ENCODE measurements at places on chromosomes 3 and 15.

DNA sequence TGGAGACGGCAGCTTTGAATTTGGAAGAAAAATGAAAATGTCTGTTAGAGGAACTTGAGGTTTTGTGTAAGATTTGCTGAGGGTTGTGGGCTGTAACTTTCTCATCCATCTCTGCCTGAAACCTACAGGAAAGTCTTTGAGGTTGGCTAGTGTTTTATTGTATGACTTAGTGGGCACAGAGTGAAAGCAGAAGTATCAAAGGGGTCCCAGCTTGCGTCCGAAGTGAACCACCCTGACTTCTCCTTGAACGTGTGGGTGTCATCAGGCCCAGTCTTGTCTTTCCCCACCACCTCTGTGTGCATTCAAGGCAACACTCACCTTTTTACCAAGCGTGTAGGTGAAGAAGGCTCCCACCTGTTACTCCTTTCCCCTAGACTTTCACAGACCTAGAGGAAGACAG lies 682.1 kb upstream of the CFAP20DC start:
- no peak for DNase-seq

- no peak for DNase-seq
Observed at GRCh38 chr15:99224372-99225214, 24.8 kb downstream of the TTC23 start.

GRCh38 chr15:71066983-71067382 lies 48.3 kb upstream of the THSD4 start:
- DNase-seq: no peak

DNA sequence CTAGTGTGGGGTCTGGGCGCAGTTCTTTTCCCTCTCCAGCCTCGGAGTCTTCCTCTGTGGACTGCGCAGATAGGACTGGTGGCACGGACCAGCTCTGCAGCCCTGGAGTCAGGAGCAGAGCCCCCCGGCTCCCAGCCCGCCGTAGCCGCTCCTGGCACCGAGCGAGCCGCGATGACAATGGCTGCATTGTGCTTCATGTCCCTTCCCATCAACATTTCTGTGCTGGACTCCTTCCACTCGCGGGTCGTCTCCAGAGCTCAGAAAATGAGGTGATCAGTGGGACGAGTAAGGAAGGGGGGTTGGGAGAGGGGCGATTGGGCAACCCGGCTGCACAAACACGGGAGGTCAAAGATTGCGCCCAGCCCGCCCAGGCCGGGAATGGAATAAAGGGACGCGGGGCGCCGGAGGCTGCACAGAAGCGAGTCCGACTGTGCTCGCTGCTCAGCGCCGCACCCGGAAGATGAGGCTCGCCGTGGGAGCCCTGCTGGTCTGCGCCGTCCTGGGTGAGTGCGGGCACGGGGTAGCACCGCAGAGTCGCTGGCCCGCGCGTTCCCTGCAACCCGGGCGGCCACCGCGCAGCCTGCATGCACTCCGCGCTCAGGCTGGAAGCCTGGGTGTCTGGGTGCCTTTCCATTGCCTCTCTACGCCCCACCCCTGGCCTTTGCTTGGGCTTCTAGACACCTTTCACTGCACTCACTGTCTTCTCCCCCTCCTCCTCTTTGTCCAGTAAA lies at the start of gene TF:
Gene TF, plus strand, starts transcription at position 413 of the 731 bp plus-strand sequence. Its CDS starts 48 bp downstream, at position 461.
- DNase-seq: no peak

DNA sequence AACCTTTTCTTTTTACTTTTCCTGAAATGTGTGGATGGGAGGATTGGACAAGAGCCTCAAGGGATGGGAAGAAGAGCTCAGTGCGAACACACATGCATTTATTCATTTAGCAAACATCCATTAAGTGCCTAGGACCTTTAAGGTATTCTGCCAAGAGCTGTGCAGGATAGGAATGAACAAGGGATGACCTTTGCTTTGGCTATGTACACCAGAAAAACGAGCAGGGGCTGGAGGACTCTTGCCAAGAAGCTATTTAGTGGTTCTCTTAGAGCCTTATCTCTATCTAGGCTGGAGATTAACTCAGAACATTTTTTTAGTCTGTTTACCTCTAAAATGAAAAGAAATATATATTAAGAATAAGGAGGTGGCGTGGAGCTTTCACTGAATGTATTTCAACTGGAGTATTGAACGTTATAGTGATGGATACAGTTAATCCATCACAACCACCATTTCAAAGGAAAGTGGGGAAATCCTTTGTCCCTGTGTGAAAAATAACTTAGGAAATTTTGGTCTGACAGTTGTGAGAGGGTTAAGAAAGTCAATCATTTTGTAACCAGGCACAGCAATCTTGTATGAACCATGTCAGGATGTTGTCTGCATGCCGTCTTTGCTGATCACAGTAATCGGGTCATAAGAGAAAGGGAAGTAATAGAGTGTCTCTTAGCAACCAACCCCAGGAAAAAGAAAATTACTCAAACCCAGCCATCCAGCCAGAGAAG lies 279.0 kb downstream of the LPP start:
- no peak for DNase-seq

DNA sequence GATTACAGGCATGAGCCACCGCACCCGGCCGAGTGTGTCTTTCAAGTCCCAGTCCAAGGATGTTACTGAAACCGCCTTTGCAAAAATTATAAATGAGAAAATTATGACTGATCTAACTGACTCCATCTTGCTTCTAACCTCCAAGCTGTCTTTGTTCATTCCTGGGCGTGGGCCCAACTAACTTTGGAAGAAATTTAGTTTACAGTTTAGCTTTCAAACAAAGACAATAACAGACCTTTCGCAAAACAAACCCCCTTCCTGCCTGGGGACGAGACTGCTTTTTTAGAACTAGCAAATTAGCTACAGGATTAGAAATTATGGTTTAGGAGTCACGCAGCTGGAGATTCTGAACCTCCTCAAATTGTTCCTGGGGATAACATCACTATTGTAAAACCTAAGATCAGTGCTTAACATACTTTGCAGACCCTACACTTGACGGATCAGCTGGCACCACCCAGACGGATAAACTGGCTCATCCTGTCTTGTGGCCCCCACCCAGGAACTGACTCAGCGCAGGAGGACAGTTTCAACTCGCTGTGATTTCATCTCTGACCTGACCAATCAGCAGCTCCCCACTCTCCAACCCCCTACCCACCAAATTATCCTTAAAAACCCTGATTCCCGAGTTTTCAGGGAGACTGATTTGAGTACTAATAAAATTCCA lies 23.8 kb downstream of the NANOGP8 start:
- DNase-seq: no peak

DNA sequence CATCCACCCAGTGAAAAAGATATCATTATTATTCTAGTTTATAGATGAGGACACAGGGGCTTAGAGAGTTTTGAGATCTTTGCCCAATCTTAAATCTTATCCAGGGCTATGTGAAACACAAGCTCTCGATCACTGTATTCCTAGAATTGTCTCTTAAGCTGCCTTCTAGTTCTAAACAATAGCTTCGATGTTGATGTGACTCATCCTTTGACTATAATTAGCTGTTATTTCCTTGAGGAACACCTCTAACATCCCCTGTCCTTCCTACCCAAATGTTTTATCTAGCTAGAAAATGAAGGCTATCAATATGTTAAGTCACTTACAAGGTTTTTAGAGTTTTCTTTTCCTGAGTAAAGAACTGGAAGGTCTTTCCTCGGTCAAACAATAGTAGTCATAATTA lies 83.1 kb upstream of the STAC start:
- DNase-seq: no peak

DNA sequence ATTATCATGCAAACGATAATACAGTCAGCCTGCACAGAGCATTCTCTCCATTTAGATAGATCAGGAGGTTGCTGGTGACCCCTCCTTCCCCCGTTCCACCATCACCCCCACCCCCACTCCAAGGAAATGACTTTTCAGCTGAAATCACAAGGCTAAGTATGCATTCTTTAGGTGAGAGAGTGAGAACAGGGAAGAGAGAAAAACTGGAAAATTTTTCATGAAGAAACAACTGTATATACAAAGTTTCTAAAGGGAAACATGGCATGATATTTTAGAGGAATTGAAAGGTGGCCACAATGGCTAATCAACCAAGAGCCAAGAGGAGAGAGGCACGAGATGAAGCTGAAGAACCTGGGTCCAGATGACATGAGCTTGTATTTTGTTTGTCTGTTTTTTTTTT lies 22.2 kb downstream of the BCL2A1 start:
- no peak for DNase-seq

- DNase-seq: no peak
Observed at GRCh38 chr3:50314342-50314741, 8.2 kb downstream of the HYAL2 start.

DNA sequence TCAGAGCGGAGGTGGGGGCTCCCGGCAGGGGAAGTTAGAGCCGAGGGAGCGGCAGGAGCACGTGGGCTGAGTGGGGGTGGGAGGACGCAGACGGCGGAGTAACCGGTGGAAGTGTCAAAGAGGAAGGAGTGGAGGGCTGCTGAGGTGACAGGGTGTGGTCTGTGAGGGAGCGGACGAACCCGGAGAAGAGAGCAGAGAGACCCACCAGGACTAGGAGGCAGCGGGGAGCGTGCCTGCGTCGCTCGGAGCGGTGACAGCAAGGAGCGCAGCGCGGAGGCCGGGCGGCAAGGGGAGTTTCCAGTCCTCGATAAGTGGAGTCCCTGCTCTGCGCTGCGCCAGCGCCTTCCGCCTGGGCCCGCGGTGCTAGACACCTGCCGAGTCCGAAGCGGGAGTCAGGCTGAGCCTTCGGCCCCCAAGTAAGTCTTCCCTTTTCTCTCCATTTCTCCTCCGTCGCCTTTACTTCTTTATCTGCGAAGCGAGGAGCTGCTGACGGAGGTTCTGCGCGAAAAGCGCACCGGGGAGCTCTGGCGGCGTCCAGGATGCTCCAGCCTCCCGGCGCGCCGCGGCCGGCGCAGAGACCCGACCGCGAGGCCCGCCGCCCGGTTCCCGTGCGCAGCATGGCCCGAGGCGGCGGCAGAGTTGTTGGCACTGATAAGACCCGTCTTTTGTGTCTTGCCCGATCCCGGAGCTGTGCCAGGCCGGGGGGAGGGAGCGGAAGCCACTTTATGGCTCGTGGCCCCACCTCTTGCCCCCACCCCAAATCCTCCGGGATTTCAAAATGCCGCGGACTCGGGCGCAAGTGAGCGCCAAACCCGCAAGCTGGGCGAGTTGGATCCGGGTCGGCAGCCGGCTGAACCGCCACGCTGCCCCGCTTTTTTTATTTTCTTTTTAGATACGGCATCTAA lies 533.0 kb upstream of the SEMA6D start:
- DNase-seq: peak; percentile 26

- no peak for DNase-seq
Observed at GRCh38 chr3:24416224-24416623, 78.4 kb downstream of the THRB start.

DNA sequence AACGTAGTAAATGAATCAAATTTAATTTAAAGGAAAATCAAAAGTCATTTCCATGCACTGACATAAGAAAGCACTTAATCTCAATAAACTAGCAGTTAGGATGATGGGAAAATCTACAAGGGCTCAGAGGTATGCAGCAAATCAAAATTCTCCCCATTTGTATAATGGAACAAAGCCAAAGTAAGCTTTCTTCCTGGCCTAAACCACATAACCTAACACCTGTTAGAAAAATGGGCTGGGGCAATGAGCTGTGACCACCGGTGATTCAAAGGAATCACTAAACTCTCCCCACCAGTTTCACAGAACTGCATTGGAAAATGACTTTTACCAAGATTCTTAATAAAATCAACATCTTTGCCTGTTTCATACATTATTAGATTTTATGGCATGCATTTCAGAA lies 1024.3 kb downstream of the FHIT start:
- no peak for DNase-seq

GRCh38 chr3:170144437-170144843 lies 37.1 kb downstream of the PHC3 start:
- no peak for DNase-seq

- DNase-seq: no peak
Observed at GRCh38 chr3:58317811-58318210, 11.5 kb downstream of the HTD2 start.

- DNase-seq: no peak
Observed at GRCh38 chr15:42728560-42728959, 8.4 kb downstream of the CDAN1 start.

- no peak for DNase-seq
Observed at GRCh38 chr3:136954251-136954650, 3.5 kb upstream of the IL20RB start.

DNA sequence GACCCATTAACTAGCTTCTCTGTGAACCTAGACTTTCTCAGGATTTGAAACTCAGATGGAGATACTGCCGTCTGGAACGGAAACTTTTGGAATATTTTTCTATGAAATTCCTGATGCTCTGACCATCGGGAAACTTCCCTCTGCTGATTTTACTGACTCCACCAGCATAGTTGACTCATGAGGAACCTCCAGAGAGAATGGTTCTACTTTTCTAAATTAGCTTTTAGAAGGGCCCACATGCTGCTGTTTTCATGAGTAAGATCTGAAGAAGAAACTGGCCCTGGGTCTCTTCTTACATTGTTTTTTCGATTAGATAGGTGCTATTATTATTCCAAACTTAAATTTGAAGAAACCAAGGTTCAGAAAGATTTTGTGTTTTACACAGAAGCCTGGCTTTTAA lies 326.3 kb upstream of the NR2E3 start:
- DNase-seq: no peak

GRCh38 chr15:75021341-75021740 lies 2.0 kb upstream of the PPCDC start:
- no peak for DNase-seq

DNA sequence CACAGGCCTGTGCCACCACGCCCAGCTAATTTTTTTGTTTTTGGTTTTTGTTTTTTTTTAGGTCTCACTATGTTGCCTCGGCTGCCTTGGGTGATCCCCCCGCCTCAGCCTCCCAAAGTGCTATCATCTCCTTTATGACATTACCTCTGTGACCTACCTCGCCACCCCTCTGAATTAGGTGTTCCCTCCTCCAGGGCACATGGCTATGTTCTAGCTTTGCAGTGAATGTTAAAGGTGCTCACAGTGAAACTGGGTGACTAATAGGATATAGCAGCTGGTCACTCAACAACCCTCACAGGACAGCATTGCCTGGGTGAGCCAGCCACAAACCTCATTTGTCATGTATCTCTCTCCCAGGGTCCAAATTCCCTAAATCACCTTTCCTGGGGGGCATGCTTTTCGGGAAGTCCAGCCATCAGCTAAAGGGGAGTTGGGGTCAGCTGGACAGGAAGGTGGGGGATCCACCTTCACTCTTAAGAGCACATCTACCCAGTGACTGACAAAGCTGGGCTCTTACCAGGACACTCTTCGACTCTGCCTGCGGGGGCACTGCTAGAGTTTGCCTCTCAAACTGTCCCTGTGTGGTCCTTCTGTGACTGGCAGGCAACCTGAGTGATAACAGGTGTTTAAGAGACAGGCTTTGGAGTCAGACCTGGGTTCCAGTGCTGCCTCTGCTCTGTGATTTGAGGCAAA lies 1.6 kb upstream of the TTLL3 start:
- DNase-seq: peak; percentile 48

DNA sequence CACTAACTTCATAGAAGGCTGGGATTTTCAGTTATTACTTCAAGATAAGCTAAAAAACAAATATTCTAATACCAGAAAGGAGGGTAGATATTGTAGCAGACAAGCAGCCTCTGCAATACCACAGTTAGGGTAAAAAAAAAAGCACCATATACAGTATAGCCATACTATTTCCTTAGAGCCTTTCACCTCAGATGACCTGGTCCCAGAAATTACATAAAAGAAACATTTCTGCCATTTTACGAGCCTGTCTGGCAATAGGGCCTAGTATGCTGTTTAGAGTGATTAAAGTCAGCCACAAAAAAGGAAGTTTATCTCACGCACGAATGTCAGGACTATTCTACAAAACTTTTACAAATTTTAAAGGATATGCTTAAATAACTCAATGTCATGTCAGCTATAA lies 1016.6 kb downstream of the PLOD2 start:
- no peak for DNase-seq
